ENCODE measurements at places on chromosomes 12 and 14. TPM values are rescaled to one million over a fixed set of nuclear protein-coding genes. Genes with fewer than 3 reads are reported as not detected.
A peak's percentile ranks its signal among the peaks of the same experiment; 100 is the strongest.

DNA sequence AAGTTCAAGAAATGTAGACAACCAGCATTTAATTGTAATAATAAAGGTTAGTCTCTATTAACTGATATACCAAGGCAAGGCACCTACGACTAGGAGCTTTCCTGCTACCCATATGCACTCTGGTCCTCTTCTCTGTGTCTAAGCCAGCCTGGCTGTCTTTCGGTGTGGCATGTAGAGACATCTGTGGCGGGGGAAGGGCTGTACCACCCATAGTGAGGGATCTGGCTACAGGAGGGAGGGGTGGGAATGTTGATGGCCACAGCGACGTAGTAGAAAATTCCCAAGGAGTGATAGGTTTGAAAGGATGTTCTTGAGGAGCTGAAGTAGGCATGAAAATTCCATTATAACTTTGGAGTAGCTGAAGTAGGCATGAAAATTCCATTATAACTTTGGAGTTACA, 344.2 kb downstream of the ATP23 start:
- DNase-seq, result no peak

DNA sequence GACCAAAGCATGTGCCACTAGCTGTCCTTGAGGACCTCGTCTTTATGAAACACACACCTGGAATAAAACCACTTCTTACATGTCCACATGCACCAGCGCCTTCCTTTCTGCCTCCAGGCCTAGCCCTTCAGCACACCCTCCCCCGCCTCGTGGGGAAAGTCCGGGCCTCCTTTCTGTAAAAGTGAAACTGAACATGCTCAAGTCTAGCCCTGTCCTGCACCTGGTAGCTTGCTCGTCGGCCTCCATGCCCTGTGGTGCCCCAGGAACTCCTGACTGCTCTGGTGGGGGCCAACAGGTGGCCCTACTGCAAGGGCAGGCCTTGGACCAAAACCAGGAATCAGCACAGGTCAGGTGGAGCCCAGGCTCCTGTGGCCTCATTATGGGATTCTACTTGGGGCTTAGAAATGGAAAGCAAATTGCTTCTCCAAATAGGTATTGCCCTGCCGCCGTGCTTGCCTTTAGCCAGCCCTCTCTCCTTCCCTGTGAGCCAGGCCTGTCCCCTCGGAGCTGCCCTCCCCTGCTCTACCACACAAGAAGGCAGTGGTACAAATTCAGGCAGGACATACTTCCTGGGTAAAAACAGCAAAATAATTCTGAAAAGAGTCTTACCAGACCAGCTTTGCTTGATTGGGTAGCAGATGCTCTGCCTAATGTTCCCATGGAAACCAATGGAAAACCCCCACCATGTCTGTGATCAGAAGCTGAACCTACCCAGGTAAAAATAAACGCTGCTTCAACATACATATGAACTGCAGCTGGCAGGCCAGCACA, 43.5 kb downstream of the ERH start:
- peak; percentile 19 for DNase-seq

ACRBP gene
- total RNA-seq, result 0.64 TPM

DNA sequence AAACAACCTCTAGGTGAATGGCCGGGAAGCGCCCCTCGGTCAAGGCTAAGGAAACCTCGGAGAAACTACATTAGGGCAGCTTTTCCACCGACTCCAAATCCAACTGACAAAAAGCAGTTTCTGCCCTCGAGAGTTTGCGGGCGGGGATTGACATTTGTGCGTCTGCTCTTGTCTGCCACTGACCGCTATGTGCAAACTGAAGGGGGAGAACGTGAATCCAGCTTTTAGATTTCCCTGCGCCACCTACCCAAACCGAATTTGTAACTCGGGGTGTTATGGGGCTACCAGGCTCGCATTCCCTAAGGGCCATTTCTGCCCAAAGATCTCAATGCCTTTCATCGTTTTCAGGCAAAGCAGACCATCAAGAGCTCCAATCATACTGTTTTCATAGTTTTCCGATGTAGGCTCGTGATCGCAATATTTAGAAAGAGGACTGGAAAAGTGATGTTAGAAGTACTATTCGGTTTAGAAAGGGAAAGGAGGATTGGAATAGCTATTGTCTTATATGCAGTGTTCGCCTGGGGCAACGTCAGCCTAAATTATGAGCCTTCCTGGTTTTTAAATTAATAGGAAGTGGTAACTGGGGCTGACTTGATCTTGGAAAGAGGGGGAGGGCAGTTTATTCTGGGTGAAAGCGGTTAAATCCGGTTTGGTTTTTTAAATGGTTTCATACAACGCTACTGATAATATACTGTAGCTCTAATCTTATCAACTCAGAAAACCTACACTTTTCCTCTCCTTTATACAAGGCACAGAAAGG, 45.4 kb downstream of the BCAT1 start:
- no peak for DNase-seq

GRCh38 chr14:81219759-81220579, 790 bp downstream of the GTF2A1 start:
- DNase-seq, result peak; percentile 23

FOXN3 gene
- total RNA-seq, result 33.2 TPM

DNA sequence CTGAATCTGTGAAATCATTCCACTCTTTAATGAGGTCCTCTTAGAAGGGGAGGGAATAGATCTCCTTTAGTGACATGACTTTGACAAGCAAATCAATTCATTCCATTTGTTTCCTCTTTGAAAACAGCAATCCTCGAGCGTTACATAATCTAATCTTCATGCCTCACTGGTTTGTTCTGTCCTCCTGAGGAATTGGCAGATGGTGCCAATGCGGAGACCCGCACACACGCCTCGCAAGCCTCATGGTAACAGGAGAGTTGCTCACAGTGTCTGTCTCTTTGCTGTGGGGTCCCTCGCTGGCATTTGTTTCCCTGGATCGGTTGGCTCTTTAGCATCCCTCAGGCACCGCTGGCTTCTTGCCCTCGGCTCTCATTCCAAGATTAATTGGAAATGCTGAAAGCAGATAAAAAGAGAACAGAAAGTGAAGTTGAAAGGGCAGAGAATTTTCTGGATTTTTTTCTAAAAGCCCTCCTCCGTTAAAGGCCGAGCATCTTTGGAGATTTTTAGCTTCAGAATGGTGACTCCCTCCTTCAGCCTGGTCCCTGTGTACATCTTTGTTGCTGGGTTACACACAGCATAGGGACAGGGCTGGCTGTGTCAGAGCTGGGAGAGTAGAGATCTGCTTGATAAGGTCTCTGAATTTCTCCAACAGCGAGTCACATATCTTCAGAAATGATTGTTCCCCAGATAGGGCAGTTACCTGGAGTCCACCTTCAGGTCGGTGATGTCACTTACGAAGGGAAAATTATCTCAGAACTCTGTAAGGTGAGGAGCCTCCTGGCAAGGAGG, 10.1 kb upstream of the CABP1 start:
- DNase-seq, result no peak

ADIPOR2 gene
- total RNA-seq, result 34.1 TPM

DNA sequence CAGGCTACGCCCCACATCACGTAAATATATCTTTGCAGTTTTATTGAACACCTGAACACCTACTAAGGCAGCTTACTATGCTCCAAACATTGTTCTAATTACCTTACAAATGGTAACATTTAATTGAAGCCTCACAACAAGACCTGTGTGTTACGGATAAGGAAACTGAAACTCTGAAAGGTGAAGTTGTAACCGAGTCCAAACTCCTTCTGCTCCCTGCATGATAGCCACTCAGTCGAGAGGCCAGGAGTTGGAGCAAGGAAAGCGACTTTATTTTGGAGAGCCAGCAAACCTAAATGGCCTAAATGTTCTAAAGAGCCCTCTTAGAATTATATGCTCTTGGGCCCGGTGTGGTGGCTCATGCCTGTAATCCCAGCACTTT, 12.6 kb upstream of the TRPV4 start:
- no peak for DNase-seq

CCDC197 gene
- total RNA-seq, result not detected

- DNase-seq, result no peak
Measured at GRCh38 chr12:115268451-115268850, 584.5 kb upstream of the TBX3 start.

TTC9 gene
- under 0.01 TPM for total RNA-seq

SLC8A3 gene
- total RNA-seq, result under 0.01 TPM

ZNF140 gene
- total RNA-seq, result 25.0 TPM

KRT71 gene
- not detected for total RNA-seq

- no peak for DNase-seq
Measured at GRCh38 chr14:81537193-81537592, 3.5 kb upstream of the SEL1L start.

DNA sequence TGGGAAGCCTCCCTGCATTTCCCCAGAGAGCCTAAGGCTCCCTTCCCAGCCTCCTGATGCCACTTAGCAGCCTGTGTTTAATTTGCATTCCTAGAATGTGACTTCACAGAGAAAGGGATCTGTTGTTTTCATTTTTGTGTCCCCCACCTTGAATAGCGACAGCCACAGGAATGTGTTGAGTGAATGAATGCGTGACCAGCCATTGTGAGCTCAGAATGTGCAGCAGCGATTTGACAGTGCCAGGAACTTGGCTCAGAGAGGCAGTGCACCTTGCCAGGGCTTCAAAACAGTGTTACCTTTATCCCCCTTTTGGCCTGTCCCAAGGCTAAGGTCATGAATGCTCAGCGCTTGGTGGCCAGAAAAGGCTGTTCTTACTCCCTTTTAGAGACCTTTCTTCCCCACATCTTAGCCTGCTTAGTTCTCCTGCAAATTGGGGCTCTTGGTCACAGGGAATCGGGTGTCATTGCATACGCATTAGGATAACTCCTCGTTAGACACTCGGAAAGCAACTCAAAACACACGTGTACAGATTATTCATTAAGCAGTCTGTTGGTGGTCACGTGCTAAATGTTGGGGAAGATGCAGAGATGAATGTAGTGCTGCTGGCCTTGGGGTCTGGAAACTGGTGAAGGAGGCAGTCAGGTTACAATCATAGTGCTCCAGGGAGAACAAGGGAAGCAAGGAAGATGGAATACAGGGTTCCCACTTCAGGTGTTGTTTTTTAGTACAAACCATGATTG, 9.8 kb downstream of the NTF3 start:
- no peak for DNase-seq

PA2G4 gene
- total RNA-seq, result 119 TPM

- DNase-seq, result no peak
Measured at GRCh38 chr14:104994978-104995377, 9.4 kb downstream of the CLBA1 start.

Measured in fibroblast of villous mesenchyme (primary cell).